ENCODE measurements at places on chromosomes 5 and 9. TPM values are rescaled to one million over a fixed set of nuclear protein-coding genes. Genes with fewer than 3 reads are reported as not detected.

KLF4 gene
- total RNA-seq, result 152 TPM

DNA sequence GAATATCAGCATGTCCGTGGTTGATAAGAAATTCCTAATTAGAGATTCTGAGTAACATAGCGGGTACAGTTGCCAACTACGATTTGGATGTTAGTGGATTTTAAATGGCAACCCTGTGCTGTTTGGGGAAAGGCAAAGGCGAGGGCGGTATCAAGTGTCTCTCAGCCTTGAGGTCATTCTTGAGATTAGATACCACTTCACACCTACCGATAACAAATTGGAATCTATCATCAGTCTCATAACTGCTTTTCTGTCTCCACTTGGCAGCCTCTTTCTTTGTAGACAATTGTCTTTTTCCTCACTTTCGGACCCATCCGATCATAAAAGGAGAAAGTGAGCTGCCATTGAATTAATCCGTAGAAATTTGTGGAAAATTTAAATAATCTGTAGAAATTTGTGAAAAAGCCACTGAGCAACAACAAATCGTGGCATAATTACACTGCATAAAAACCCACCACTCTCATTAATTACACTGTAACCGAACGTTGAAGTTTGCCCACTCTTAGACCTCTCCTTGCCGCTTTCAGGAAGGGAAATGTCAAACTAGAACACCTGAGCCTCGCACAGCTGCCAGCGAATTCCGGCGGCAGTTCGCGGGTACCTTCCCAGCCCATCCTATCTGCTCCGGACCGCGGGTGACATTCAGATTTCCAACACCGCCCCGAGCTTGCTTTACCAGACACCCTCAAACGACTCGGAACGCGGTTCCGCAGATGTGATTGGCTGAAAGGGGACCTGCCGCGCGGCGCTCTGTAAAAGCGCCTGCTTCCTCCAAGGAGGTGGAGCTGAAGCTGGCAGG is 849 bp upstream of the RGMB start:
- H3K36me3 ChIP-seq, result no peaks in the 10 kb centered on the region
- peak overlapping the region; percentile 55 for H3K4me3 ChIP-seq
- H3K4me1 ChIP-seq, result peaks cover 15% of the 10 kb centered on the region
- no peaks in the 10 kb centered on the region for H3K27me3 ChIP-seq
- peak; percentile 73 for DNase-seq
- H3K27ac ChIP-seq, result peak overlapping the region; percentile 80

DNA sequence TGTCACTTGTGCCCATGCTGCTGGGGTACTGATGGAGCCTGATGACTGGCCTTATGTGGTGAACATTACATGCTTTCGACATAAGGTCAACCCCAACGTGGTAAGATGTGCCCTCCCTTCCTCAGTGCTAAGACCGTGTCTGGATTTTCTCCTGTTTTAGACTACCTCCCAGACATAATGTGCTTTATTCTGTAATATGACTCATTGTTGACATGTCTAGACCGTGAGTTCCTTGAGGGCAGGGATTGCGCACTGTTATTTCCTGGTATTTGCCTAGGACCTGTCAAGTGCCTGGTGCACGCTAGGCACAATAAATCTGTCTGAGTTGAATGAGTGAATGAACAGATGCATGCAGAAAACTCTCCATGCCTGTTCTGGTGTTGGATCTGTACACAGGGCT is 346.0 kb downstream of the KDM4C start:
- no peaks in the 10 kb centered on the region for H3K4me1 ChIP-seq
- H3K27me3 ChIP-seq, result no peaks in the 10 kb centered on the region
- DNase-seq, result no peak
- H3K4me3 ChIP-seq, result no peak overlapping the region
- no peak overlapping the region for H3K27ac ChIP-seq

GRCh38 chr9:117116084-117116483 is 298.8 kb downstream of the ASTN2 start:
- H3K36me3 ChIP-seq, result no peaks in the 10 kb centered on the region
- H3K27me3 ChIP-seq, result no peaks in the 10 kb centered on the region
- no peak overlapping the region for H3K4me3 ChIP-seq
- no peak overlapping the region for H3K27ac ChIP-seq
- no peak for DNase-seq
- no peaks in the 10 kb centered on the region for H3K4me1 ChIP-seq

GRCh38 chr9:129201289-129201688 is 23.2 kb upstream of the IER5L start:
- no peak for DNase-seq
- H3K27ac ChIP-seq, result peak overlapping the region; percentile 1
- peaks cover 5% of the 10 kb centered on the region for H3K4me1 ChIP-seq
- no peaks in the 10 kb centered on the region for H3K36me3 ChIP-seq
- no peak overlapping the region for H3K4me3 ChIP-seq

DNA sequence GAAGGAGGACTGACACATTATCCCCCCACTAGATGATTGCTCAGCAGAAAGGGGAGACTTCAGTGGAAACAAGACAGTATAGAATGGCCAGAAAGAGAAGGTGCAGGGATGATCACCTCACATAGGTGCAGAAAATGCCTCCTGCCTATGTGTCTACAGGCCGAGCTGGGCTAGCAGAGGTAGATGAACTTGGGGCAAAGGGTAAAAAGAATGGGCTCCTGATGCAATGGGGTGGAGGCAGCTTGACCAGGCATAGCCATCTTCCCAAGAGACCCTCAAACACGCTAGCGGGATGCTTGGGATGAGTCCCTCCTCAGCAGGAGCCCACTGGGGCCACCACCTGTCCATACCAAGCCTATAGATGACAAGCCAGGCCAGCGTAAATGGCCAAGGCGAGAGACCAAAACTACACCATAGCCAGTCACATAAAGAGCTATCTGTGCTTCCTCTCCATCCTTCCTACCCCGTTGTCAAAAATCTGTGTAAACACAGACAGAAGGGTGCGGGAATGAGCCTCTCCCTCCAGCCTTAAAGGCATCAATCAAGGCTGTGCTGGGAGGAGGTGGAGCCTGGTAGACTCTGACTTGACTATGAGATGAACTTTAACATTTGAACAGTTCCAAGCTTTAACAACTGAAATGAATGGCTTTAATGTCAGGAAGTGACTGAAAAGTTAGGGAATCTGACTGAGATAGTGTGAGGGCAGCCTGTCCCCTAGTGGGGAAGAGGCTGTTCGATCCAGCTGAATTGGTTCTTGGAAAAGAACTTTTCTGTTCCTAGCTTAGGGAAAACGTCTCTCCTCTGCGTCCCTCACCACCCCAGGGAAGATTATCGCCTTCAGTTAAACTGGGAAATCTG is 10.4 kb downstream of the C9orf152 start:
- H3K36me3 ChIP-seq, result no peaks in the 10 kb centered on the region
- H3K27ac ChIP-seq, result no peak overlapping the region
- H3K4me3 ChIP-seq, result no peak overlapping the region
- H3K4me1 ChIP-seq, result no peaks in the 10 kb centered on the region

- no peaks in the 10 kb centered on the region for H3K4me1 ChIP-seq
- no peak overlapping the region for H3K4me3 ChIP-seq
- H3K36me3 ChIP-seq, result no peaks in the 10 kb centered on the region
- no peaks in the 10 kb centered on the region for H3K27me3 ChIP-seq
- no peak for DNase-seq
- no peak overlapping the region for H3K27ac ChIP-seq
Observed at GRCh38 chr9:133246991-133247390, 28.0 kb downstream of the ABO start.

DNA sequence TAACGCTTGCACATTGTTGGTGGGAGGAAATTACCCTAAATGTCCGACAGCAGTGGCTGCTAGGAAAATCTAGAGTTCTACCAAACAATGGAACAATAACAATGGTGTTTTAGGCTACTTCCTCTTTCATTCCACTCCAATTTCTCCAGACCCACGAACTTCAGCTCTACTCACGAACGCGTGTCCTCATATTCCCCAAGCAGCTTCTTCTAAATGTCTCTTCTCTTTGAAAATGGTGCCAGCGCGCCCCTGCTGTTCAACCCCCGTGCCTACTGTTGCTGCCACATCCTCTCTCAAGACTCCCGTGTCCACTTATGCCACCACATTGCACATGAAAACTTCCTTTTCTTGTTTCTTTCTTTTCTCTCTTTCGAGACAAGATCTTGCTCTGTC is 25.6 kb downstream of the OR2V2 start:
- no peak overlapping the region for H3K27ac ChIP-seq
- no peaks in the 10 kb centered on the region for H3K36me3 ChIP-seq

DNA sequence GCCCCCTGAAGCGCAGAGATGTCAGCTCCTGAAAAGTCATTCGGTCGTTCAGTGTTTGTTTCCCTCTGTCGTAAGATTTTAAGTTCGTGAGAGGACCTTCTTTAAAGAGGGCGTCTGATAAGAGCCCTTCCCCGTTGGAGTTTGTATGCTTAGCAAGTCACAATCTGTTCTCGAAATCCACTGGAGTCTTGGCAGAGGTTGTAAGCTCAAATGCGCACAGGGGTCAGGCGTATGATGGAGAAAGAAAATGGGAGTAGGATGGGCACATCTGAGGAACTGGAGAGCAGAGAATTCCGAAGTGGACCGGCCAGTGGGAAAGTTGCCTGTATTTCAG is 710 bp downstream of the HSD17B4 start:
- peak; percentile 20 for DNase-seq
- H3K27ac ChIP-seq, result peak overlapping the region; percentile 85
- H3K4me1 ChIP-seq, result no peaks in the 10 kb centered on the region
- peak overlapping the region; percentile 79 for H3K4me3 ChIP-seq
- H3K36me3 ChIP-seq, result no peaks in the 10 kb centered on the region
- H3K27me3 ChIP-seq, result no peaks in the 10 kb centered on the region

- no peak for DNase-seq
- H3K4me1 ChIP-seq, result no peaks in the 10 kb centered on the region
- H3K27me3 ChIP-seq, result no peaks in the 10 kb centered on the region
- no peak overlapping the region for H3K4me3 ChIP-seq
- H3K36me3 ChIP-seq, result no peaks in the 10 kb centered on the region
- H3K27ac ChIP-seq, result no peak overlapping the region
Observed at GRCh38 chr5:123950701-123951581, 439.0 kb downstream of the CSNK1G3 start.

GRCh38 chr5:89268460-89268859 is 385.5 kb upstream of the MEF2C start:
- no peak for DNase-seq
- no peaks in the 10 kb centered on the region for H3K36me3 ChIP-seq
- no peaks in the 10 kb centered on the region for H3K4me1 ChIP-seq
- no peak overlapping the region for H3K27ac ChIP-seq
